ENCODE measurements at places on chromosomes 7 and 10. TPM values are rescaled to one million over a fixed set of nuclear protein-coding genes. Genes with fewer than 3 reads are reported as not detected.
A peak's percentile ranks its signal among the peaks of the same experiment; 100 is the strongest.

- DNase-seq, result no peak
Measured at GRCh38 chr7:821688-822087, 10.6 kb upstream of the SUN1 start.

GRCh38 chr7:142188846-142189245, 69.0 kb downstream of the PRSS58 start:
- DNase-seq, result peak; percentile 76

DNA sequence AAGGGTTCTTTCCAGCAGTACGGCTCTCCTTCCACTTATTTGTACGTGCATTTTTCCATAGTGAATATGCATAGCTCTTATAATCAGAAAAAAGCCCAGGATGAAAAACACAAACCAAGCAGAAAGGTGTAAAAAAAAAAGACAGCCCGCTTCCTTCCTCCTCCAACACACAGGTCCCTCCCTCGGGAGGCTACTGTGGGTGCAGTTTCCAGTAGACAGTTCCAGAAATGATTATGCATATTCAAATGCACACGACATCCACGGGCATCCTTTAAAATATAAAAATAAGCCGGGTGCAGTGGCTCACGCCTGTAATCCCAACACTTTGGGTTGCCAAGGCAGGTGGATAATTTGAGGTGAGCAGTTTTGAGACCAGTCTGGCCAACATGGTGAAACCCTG, 59.9 kb downstream of the TNRC18 start:
- no peak for DNase-seq

- DNase-seq, result no peak
Measured at GRCh38 chr7:96629884-96630283, 79.8 kb downstream of the SEM1 start.

DNA sequence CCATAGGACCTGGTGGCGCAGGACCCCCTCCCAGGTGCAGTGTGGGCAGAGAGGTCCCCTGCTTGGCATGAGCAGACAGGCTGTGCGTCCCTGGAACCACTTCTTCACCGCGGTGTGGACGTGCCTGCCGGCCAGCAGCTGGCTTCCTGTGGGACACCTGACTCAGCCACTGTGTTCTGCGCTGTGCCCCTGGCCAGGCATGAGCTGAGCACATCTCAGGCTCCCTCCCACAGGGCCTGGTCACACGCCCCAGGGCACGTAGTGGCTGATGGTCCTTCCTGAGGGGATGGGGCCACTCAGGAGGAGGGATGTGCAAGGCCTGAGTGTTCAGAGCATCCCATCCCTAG, 3.5 kb upstream of the DEPP1 start:
- no peak for DNase-seq

Gene CHRM2
- total RNA-seq, result not detected
